ENCODE measurements at places on chromosomes 4 and X. TPM values are rescaled to one million over a fixed set of nuclear protein-coding genes. Genes with fewer than 3 reads are reported as not detected.

ODAPH gene
- total RNA-seq: 0.29 TPM

GLUD2 gene
- total RNA-seq: not detected

HPGDS gene
- 0.37 TPM for total RNA-seq

MAP9 gene
- total RNA-seq: 29.7 TPM

ARHGAP6 gene
- total RNA-seq: 16.1 TPM

CFAP99 gene
- total RNA-seq: 0.32 TPM

TXK gene
- total RNA-seq: 52.4 TPM

STBD1 gene
- 0.15 TPM for total RNA-seq

PCSK1N gene
- 14.2 TPM for total RNA-seq

SLITRK4 gene
- not detected for total RNA-seq

P2RY4 gene
- total RNA-seq: not detected

NOA1 gene
- total RNA-seq: 15.6 TPM

PFKFB1 gene
- total RNA-seq: 0.27 TPM

MAP3K15 gene
- 0.16 TPM for total RNA-seq

RASL11B gene
- not detected for total RNA-seq

BEX5 gene
- 7.1 TPM for total RNA-seq

CT45A10 gene
- not detected for total RNA-seq

HEPH gene
- not detected for total RNA-seq

ADAMTS3 gene
- not detected for total RNA-seq

HSFX2 gene
- not detected for total RNA-seq

SLC16A2 gene
- 0.10 TPM for total RNA-seq

ASMT gene
- 0.52 TPM for total RNA-seq

EDNRA gene
- total RNA-seq: not detected

MAGIX gene
- total RNA-seq: 1.0 TPM

SSX4B gene
- not detected for total RNA-seq

NUDT10 gene
- not detected for total RNA-seq

ENAM gene
- total RNA-seq: not detected

VCX3B gene
- not detected for total RNA-seq

ZAR1 gene
- total RNA-seq: not detected

XKRX gene
- total RNA-seq: 0.30 TPM

PABPC4L gene
- not detected for total RNA-seq

AR gene
- total RNA-seq: 0.22 TPM

TLR2 gene
- 9.2 TPM for total RNA-seq

TSPAN7 gene
- 0.35 TPM for total RNA-seq

FRAS1 gene
- total RNA-seq: not detected

SULT1B1 gene
- total RNA-seq: 6.3 TPM

KLHL2 gene
- total RNA-seq: 14.9 TPM

ARL9 gene
- not detected for total RNA-seq

ADRA2C gene
- total RNA-seq: not detected

XG gene
- total RNA-seq: 0.34 TPM

SOD3 gene
- total RNA-seq: not detected

SLC9B2 gene
- total RNA-seq: 22.0 TPM

SNX25 gene
- 13.2 TPM for total RNA-seq

TACR3 gene
- total RNA-seq: not detected

GYPA gene
- not detected for total RNA-seq

CLGN gene
- total RNA-seq: not detected

SYTL4 gene
- 0.20 TPM for total RNA-seq

MAPK10 gene
- total RNA-seq: 5.9 TPM

SPANXA2 gene
- total RNA-seq: not detected

SPANXN3 gene
- total RNA-seq: not detected

PNCK gene
- not detected for total RNA-seq

MAGEA10 gene
- total RNA-seq: not detected

TMA16 gene
- total RNA-seq: 7.5 TPM

GAGE12H gene
- not detected for total RNA-seq

SLC25A53 gene
- 7.9 TPM for total RNA-seq

DCHS2 gene
- 0.21 TPM for total RNA-seq

H2BW2 gene
- not detected for total RNA-seq

GAGE1 gene
- not detected for total RNA-seq

POU4F2 gene
- not detected for total RNA-seq
